ENCODE measurements at places on chromosomes 3 and 15.

GRCh38 chr3:58411036-58411435 lies 22.6 kb downstream of the PDHB start:
- DNase-seq, result no peak

DNA sequence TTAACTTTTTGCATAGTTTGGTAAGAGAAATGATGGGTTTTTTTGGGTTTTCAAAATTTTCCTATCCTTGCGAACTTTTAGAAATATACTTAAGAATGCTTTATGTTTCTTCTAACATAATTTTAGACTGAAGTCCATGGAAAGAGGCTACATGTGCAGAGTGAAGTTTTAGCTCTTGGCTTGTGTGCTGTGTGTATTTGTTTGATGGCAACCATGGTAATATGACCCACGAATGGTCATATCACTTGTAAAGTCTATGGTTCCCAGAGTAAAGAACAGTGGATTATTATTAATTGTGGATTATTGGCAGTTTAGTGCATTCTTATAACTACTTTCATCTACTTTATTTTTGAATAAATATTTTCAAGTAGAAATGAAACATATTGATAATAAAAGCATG lies 124.0 kb upstream of the GOLGA6L4 start:
- no peak for DNase-seq

DNA sequence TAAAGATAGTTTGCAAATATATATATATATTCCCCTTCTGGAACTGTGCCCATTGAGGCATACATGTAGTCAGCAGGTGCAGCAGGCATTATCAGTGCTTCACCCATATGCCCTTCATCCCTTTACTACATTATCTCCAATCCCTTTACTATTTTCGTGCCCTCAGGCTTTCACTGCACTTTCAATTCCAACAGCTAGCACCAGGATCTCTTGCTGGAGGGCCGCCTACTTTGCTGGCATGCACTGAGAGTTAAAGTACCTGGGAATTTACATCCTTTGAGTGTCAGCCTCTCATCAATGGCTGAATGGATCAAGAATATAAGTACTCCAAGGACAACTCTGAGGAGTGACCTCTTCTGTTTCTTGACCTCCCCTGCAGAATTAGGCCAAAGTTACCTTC lies 222.1 kb upstream of the CFAP20DC start:
- no peak for DNase-seq

GRCh38 chr3:143751643-143752178 lies 96.6 kb downstream of the SLC9A9 start:
- no peak for DNase-seq

DNA sequence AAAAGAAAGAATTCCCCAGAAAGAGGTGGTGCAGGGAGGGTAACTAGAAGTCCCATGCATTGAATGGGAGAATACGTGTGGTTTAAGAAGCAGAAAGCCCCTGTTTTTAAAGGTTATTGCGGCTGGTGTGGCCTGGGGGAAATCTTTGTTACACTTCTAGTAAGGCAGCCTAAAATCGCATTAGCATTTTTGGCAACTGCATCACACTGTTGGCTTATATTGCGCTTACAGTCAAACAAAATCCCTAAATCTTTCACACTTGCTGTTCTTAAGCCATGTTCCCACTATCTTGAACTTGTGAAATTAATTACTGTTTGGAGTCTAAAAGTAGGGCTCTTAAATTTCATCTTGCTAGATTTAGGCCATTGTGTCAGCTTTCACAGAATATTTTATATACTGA lies 66.0 kb upstream of the GOLIM4 start:
- DNase-seq, result no peak

All from T47D (cell line).